Caco-2 (cell line): ENCODE measurements at places on chromosomes 13 and 19. TPM values are rescaled to one million over a fixed set of nuclear protein-coding genes. Genes with fewer than 3 reads are reported as not detected.
A peak's percentile ranks its signal among the peaks of the same experiment; 100 is the strongest.

DNA sequence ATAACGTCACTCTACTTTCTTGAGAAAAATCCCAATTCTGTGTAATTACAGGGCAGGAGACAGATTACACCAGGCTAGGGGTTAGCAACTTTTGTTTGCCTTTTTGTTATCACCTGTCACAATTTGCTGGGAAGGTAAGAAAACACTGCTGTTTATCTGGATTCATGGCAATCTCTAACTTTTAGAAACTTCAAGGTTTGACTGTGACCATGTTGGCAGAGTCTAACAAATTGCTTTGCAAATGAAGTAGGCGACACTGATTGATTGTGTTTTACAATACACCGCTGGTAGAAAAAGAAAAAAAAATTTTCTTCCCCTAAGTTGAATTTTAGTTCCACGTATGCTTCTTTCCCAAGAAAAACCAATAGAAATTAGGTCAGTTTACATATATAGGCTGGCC is 10.4 kb upstream of the PDX1 start:
- no peaks in the 10 kb centered on the region for H3K36me3 ChIP-seq
- H3K4me1 ChIP-seq = peaks cover 16% of the 10 kb centered on the region
- H3K27ac ChIP-seq = no peak overlapping the region
- no peak overlapping the region for H3K4me3 ChIP-seq
- H3K27me3 ChIP-seq = no peaks in the 10 kb centered on the region

- H3K36me3 ChIP-seq = no peaks in the 10 kb centered on the region
- no peak overlapping the region for H3K27ac ChIP-seq
- DNase-seq = no peak
- no peak overlapping the region for H3K4me3 ChIP-seq
Observed at GRCh38 chr13:102484329-102484728, 82.5 kb upstream of the FGF14 start.

GRCh38 chr19:18310966-18311365 is 11.9 kb downstream of the LSM4 start:
- no peak overlapping the region for H3K4me3 ChIP-seq
- peaks cover 2% of the 10 kb centered on the region; the same call in 1 of the 2 replicates for H3K36me3 ChIP-seq
- peak overlapping the region; percentile 45 for H3K27ac ChIP-seq
- H3K4me1 ChIP-seq = peaks cover 32% of the 10 kb centered on the region
- DNase-seq = no peak
- no peaks in the 10 kb centered on the region for H3K27me3 ChIP-seq

- H3K27ac ChIP-seq = no peak overlapping the region
- no peaks in the 10 kb centered on the region for H3K36me3 ChIP-seq
- peaks cover 3% of the 10 kb centered on the region; the same call in 1 of the 2 replicates for H3K4me1 ChIP-seq
Observed at GRCh38 chr19:12987781-12988180, 7.5 kb upstream of the NFIX start.

DNA sequence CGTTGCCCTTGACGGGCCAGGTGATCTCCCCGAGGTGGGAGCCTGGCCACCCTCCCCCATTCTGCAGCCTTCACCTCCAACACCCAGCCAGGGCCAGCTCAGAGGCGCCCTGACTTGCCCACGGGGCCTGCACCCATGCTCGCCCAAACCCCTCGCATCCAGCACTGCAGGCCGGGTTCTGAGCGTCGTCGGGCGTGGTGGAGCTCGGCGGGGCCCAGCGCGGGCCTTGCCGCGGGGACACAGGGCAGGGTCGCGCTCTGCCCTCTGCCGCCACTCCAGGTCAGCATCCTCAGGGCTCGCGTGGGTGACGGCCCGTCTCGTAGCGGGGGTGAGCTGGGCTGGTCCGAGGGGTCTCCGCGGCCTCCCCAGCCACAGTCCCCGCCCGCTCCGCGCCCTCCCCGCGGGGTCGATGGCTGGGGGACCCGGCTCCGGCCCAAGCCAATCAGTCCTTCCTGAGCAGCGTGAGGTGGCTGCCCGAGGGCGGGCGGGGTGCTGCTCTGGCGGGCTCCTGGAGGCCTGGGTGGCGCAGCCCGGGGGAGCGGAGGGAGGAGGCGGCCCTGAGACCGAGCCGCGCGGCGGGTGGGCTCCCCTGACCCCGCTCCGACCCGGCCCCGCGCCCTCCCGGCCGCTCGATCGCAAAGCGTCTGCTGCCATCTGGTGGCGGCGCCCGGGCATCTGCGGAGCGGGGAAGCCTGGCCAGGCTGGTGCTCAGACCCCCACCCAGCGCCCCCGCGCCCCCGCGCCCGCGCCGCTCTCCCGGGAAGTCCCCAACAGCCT is 61.4 kb downstream of the CCNE1 start:
- H3K4me3 ChIP-seq = peak overlapping the region; percentile 54
- no peaks in the 10 kb centered on the region for H3K27me3 ChIP-seq
- H3K36me3 ChIP-seq = no peaks in the 10 kb centered on the region
- no peak overlapping the region for H3K27ac ChIP-seq
- DNase-seq = peak; percentile 59

DNA sequence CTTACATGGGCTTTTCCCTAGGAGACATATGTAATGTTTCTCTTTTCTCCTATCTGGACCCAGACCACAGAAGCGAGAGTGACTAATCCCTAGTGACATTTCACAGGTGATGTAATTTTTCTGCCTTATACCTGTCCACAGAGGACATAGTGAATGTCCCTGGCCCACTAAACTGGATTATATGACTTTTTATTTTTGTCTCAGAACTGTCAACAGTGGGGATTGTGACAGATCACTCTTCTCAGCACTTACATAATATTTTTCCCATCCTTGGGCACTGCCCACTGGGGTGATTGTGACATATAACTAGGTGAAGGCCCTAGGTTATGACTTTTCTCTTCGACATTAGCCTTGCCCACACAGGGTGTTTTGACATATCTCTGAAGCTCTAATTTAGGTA is 7.9 kb upstream of the ZNF726 start:
- no peak overlapping the region for H3K27ac ChIP-seq
- H3K36me3 ChIP-seq = no peaks in the 10 kb centered on the region
- DNase-seq = no peak
- H3K27me3 ChIP-seq = no peaks in the 10 kb centered on the region
- H3K4me3 ChIP-seq = no peak overlapping the region

DNA sequence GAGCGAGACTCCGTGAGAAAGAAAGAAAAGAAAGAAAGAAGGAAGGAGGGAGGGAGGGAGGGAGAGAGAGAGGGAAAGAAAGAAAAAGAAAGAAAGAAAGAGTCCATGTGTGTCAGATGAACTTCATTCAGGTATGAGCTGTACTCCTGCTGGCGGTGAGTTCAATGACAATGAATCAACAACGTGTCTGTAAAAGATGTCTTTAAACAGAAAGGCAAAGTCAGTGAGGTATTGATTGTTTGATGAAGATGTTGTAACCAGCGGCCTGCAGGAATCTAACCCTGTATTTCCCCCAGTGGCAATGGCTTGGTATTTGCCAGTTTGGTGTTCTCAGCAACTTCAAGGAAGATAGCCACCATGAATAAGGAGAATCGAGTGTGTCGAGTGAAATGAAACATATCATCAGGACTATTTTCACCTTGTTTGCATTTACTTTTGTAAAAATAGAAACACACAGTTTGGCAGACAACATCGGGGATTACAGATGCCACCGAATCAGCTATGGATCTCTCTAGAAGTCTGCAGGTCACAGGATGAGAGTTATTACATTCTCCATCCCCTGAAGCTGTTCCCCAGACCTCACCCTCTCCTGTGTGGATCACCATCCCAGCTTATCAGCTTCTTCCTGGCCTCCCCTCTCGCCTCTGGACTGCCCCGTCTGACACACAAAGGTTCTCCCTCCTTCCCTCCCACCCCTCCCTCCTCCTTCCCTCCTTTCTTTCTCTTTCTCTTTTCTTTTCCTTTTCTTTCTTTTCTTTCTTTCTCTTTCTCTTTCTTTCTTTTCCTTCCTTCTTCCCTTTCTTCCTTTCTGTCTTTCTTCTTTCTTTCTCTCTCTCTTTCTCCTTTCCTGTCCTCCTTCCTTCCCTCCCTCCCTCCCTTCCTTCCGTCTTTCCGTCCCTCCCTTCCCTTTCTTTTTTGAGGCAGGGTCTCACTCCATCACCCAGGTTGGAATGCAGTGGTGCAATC is 8.2 kb upstream of the SBK3 start:
- H3K27ac ChIP-seq = peak overlapping the region; percentile 62
- H3K36me3 ChIP-seq = no peaks in the 10 kb centered on the region
- no peaks in the 10 kb centered on the region for H3K27me3 ChIP-seq
- no peak overlapping the region for H3K4me3 ChIP-seq

DNA sequence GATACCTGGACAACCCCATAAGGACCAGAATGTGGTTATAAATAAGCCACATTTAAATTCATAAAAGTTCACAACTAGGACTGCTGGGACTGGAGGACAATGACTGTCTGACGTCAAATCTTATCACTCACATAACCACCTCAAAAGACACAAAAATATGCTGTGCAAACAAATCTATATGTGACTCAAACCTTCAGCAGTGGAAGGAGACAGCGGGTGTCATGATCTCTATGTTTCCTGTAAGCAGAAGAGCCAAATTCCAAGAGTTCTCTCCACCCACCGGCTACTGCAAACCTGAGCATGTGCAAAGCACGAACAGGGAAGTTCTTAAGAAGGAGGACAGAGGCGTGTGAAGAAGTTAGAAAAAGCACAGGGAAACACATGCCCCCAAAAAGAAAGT is 113.2 kb downstream of the MYCBP2 start:
- no peak overlapping the region for H3K27ac ChIP-seq
- no peak for DNase-seq
- no peaks in the 10 kb centered on the region for H3K36me3 ChIP-seq

DNA sequence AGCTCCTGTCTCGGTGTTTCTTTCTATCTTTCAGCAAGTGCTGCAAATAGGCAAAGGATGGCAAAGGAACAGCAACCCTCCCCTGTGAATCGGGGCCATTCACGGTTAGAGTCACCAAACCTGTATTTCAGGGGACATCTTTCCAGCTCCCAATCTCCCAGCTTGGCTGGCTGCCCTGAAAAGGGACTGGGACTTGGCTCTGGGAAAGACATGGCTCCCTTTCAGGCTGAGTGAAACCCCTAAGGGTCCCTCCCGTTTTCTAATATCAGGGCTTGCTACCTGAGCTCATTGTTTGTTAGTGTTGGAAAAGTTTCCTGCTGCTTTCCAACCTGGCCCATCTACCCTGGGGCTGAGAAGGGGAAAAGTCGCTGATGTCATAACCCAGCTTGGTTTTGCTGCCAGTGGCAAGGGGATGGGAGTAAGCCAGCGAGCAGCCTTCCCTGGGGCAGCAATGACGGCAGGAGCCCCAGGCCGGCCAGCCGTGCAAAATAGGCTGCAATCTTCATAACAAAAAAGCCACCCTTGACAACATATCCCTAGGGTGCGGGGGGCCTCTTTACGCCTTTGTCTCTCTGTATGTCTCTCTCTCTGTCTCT is 29.9 kb downstream of the SERP2 start:
- peaks cover 46% of the 10 kb centered on the region for H3K4me1 ChIP-seq
- H3K27me3 ChIP-seq = no peaks in the 10 kb centered on the region
- no peak overlapping the region for H3K4me3 ChIP-seq

GRCh38 chr13:102598061-102598460 is 1.3 kb downstream of the TPP2 start:
- no peaks in the 10 kb centered on the region for H3K27me3 ChIP-seq
- no peak for DNase-seq
- H3K36me3 ChIP-seq = no peaks in the 10 kb centered on the region

DNA sequence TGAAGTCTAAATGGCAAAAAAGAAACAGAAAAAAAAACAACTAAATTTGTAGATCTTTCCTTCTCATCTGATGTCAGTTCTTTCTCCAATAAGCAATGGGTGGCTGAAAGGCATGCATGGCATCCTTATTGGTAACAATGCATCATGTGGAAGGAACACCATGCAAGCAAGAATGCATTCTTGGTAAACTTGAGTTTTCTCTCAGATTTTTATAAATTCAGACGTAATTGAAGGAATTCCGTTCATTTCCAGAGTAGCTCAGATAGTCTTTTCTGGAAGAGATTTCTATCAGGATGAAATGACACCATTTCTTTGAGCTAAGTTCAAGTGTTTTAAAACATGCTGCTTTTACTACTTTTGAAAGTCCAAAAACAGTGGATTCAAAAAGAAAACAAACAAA is 373.0 kb downstream of the COG6 start:
- H3K36me3 ChIP-seq = no peaks in the 10 kb centered on the region
- DNase-seq = no peak
- H3K4me3 ChIP-seq = no peak overlapping the region
- no peak overlapping the region for H3K27ac ChIP-seq

- H3K27me3 ChIP-seq = no peaks in the 10 kb centered on the region
- no peak overlapping the region for H3K27ac ChIP-seq
- DNase-seq = no peak
- H3K4me3 ChIP-seq = no peak overlapping the region
- H3K36me3 ChIP-seq = no peaks in the 10 kb centered on the region
Observed at GRCh38 chr19:5984600-5984999, 6.7 kb upstream of the RANBP3 start.

DNA sequence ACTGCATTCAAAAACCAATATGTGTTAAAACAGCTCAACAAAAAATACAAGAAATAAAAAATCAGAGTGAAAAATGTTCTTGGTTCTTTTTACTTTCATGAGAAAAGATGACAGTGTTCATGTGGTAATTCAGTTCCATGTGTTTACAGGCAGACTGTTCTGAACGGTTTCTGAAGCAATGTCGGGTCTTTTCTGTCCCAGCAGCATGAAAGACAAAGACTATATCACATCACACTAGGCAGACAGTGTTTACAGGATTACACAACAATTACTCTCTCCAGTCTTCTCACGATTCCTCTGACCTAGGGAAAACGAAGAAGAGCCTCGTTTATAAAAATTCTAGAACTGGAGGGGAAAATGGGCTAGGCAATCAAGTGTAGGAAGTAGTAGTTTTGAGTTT is 83.4 kb downstream of the UBL3 start:
- no peaks in the 10 kb centered on the region; the same call in 1 of the 2 replicates for H3K36me3 ChIP-seq
- no peak overlapping the region for H3K4me3 ChIP-seq
- H3K27ac ChIP-seq = no peak overlapping the region
- DNase-seq = no peak
- no peaks in the 10 kb centered on the region for H3K27me3 ChIP-seq
- H3K4me1 ChIP-seq = no peaks in the 10 kb centered on the region

DNA sequence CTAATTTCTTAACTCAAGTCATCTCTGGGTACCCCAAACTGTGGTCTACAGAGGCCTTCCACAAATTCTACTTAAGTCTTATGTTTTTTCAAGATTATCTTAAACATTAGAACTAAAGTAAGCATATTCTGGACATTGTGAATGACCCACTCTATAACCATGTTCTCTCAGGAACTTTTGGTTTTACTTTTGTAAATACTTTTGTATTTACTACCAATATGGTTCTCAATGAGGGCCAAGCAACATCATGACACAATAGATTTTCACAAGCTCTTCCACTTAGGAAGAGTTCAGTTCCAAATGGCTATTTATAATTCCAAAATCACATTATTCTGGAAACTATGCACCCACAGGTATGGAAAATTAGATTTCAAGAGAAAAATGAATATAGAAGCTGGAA is 10.8 kb downstream of the DIAPH3 start:
- no peaks in the 10 kb centered on the region for H3K27me3 ChIP-seq
- no peak overlapping the region for H3K27ac ChIP-seq
- H3K4me3 ChIP-seq = no peak overlapping the region
- no peaks in the 10 kb centered on the region for H3K36me3 ChIP-seq
- no peak for DNase-seq
- peaks cover 25% of the 10 kb centered on the region for H3K4me1 ChIP-seq

- H3K27ac ChIP-seq = no peak overlapping the region
- peak overlapping the region; percentile 42 for H3K4me3 ChIP-seq
Observed at GRCh38 chr13:30615481-30615865, 2.2 kb upstream of the USPL1 start.

The IGSF23 gene
- 3.9 and 6.8 TPM in 2 replicates for total RNA-seq

The AP2S1 gene
- total RNA-seq = 211 and 234 TPM in 2 replicates

The KLK14 gene
- total RNA-seq = not detected in 2 replicates

The SERPINE3 gene
- total RNA-seq = not detected in 2 replicates

The DZIP1 gene
- 6.5 and 8.1 TPM in 2 replicates for total RNA-seq
